ENCODE measurements at places on chromosomes 1 and 21.
A peak's percentile ranks its signal among the peaks of the same experiment; 100 is the strongest.

GRCh38 chr1:97824624-97825023 lies 96.2 kb downstream of the DPYD start:
- no peak for DNase-seq

DNA sequence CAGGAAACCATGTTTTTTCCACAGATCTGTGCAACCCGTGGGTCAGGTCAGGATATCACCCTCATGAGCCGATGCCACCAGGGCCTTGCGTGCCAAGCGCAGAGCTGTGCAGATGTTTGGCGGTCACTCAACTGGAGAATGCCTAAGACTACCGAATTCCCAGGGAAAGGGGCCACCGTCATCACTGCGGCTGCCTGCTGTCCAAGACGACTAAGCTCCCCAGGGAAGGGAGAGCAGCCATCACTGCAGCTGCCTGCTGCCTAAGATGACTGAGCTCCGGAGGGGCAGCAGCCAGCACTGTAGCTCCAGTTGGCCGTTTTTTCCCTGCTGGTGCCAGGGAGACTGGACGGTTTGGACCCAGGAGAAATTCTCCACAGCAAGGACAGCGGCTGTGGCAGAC lies 31.1 kb downstream of the AKT3 start:
- DNase-seq = no peak

- DNase-seq = no peak
Observed at GRCh38 chr1:236078993-236079392, 14.1 kb upstream of the NID1 start.

GRCh38 chr1:100528871-100529270 lies 9.1 kb upstream of the GPR88 start:
- DNase-seq = no peak

GRCh38 chr1:59290193-59290949 lies 6.5 kb upstream of the FGGY start:
- peak; percentile 53 for DNase-seq

- DNase-seq = no peak
Observed at GRCh38 chr1:39779137-39779536, 8.0 kb upstream of the OXCT2 start.

DNA sequence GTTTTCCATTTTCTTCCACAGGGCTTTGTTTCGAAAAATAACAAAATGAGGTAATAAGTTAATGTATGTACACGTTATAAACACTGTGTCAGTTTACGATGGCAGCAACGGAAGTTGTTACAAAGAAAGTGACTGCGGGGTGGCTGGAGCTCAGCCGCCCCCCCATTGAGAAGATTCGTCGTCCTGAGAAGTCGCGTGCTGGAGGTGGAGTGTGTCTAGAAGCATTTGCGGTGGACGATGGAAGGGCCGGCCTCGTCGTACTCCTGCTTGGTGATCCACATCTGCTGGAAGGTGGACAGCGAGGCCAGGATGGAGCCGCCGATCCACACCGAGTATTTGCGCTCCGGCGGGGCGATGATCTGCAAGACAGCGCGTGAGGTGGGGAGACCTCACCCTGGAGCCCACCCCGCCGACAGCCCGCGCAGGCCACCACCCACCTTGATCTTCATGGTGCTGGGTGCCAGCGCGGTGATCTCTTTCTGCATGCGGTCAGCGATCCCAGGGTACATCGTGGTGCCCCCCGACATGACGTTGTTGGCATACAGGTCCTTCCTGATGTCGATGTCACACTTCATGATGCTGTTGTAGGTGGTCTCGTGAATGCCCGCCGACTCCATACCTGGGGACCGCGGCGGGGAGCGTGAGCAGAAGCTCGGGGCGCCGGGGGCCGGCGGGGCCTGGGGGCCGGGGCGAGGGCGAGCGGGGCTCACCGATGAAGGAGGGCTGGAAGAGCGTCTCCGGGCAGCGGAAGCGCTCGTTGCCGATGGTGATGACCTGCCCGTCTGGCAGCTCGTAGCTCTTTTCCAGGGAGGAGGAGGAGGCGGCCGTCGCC lies 2.4 kb downstream of the ACTA1 start:
- DNase-seq = no peak

DNA sequence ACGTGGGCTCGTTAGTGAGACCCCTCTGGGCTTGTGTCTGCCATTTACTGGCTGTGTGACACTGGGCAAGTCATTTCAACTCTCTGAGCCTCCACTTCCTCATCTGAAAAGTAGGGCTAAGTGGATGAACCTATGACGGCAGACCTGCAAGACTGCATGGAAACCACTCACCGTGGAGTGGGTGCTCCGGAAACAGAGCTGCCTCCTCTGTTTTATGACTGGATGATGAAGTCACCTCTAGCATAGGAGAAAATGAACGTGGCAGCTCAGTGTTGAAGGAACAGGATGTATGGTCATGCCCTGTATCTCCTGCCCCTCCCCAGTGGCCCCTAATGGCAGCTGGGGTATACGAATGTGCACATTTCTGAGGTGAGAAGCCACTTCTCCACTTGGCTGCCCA lies 40.5 kb downstream of the STPG1 start:
- peak; percentile 70 for DNase-seq

DNA sequence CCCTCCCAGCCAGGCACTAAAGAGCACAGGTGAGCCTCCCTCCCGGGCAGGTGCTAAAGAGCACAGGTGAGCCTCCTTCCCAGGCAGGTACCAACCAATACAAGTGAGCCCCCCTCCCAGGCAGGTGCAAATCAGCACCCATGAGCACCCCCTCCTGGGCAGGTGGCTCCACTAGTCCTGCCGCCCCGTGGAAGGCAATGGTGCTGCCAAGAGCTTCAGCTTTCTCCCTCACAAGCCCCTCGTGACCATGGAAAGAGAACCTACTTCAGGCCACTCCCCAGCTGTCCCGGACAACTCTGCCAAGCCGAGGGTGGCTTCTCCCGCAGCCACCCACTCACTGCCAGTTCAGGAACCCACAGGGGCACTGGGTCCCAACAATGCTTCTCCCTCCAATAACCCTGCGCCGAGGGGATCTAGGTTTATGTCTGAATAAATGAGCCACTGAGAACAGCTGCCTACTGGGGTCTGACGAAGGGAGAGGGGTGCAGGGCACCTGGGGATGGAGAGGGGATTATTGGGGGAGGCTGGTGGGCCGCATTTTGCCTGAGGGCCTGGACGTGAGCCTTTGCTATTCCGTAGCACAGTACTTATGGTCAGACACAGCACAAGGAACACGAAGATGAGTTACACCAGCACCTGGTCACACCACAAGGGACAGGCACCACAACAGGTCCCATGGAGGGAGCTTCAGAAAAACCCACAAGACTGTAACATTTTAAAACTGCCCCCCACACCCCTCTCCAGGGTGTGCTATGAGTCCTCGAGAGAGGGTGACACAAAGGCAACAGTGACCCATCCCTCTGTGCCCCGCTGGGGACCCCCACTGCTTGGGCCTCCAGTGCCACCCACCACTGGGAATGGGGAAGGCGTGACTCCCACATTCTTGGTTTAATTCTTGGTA lies 46.3 kb downstream of the PRDM15 start:
- no peak for DNase-seq

DNA sequence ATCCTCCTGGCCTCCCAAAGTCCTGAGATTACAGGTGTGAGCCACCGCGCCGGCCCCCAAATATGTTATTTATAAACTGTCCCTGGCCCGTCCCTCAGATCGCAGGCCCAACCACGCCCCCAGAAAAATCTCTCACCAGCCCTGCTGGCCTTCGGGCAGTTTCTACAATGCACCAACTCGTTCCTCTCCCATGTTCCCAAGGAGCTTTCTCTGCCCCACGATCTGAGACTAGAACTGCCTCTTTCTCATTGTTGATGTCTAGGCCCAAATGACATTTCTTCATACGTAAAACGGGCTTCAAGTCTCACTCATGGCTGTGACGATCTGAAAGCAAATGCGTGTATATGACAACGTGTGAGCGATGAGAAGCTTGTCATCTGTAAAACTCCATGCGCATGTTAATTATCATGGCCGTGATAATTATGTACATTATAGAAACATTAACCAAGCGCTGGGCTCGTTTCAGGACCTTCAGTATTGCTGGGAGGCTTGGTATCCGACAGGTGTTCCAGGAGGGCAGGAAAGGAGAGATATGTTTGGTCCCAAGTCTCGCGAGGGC lies 748 bp upstream of the NIPAL3 start:
- no peak for DNase-seq

GRCh38 chr1:10734962-10735544 lies 61.4 kb downstream of the CASZ1 start:
- no peak for DNase-seq

DNA sequence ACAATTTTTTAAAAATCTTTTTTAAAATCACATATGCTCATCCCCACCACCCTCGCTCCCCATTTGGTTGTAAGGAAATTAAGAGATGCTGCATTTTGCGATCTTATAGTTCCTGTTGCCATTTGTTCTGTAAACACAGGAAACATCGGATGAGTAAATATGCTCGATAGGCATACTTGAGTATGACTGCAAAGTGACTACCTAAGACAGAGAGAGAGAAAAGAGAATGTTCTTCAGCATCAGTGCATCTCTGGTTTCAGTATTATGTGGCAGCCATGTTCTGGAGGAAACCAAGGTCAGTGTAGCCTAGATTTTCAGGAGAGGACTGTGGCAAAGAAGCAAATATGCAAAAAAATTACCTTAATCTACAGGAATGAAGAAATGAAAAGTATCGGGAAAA lies 265.5 kb upstream of the FMN2 start:
- DNase-seq = no peak

- no peak for DNase-seq
Observed at GRCh38 chr21:43928222-43929125, 63.5 kb downstream of the AGPAT3 start.

- DNase-seq = no peak
Observed at GRCh38 chr1:228990906-228991569, 255.8 kb downstream of the RHOU start.

DNA sequence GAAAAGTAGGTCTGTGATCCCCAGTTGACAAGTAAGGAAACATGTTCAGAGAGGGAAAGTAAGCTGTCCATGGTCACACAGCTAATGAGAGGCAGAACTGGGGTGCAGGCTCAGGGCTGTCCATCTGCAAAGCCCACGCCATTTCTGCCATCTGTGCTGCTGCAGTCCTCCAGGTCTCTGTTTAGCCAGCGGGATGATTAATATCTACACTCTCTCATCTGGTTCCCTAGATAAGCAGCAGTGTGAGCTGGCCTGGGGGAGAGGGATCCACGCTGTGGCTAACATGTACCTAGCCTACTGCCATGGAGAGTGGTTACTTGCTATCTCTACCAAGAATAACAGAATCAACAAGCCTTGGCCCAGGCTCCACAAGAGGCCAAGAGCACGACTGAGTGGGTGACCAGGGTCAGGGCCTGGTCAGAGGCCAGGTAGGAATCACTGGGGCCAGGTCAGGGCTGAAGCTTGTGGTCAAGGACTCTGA lies 75.2 kb downstream of the TRABD2B start:
- DNase-seq = no peak

DNA sequence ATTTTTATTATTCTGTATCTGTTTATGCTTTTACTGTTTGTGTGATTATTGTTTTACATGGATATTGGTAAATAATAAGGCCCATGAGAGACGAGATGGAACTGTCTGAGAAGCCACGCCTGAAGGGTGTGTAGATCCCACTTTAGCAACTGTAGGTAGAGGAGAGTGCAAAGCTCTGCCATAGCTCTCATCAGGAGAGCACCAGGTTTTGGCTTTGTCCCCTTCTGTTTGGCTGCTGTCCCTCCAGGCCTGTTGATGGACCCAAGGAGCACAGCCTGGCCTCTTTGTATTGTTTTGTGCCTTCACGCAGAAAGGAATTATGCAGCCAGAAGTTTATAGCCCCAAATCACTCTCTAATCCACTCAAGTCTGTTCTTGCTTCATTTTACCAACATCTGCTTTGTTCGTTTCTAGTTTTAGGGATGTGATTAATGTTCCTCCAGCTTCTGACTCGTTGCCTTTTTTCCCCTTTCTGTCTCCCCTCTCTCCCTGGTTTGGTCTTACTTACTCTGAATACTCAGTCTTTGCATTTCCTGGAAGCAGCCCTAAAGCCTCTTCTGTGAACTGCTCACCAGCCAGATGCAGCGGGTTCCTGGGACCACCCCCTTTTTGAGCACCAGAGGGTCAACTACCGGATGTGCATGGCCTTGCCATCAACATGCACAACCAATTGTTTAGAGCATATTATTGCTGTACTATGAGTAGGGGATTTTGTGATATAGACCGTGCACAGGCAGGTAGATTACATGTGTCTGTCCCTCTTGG lies 127.3 kb downstream of the HHAT start:
- no peak for DNase-seq

- peak; percentile 77 for DNase-seq
Observed at GRCh38 chr1:94247138-94248094, 10.0 kb upstream of the ARHGAP29 start.

DNA sequence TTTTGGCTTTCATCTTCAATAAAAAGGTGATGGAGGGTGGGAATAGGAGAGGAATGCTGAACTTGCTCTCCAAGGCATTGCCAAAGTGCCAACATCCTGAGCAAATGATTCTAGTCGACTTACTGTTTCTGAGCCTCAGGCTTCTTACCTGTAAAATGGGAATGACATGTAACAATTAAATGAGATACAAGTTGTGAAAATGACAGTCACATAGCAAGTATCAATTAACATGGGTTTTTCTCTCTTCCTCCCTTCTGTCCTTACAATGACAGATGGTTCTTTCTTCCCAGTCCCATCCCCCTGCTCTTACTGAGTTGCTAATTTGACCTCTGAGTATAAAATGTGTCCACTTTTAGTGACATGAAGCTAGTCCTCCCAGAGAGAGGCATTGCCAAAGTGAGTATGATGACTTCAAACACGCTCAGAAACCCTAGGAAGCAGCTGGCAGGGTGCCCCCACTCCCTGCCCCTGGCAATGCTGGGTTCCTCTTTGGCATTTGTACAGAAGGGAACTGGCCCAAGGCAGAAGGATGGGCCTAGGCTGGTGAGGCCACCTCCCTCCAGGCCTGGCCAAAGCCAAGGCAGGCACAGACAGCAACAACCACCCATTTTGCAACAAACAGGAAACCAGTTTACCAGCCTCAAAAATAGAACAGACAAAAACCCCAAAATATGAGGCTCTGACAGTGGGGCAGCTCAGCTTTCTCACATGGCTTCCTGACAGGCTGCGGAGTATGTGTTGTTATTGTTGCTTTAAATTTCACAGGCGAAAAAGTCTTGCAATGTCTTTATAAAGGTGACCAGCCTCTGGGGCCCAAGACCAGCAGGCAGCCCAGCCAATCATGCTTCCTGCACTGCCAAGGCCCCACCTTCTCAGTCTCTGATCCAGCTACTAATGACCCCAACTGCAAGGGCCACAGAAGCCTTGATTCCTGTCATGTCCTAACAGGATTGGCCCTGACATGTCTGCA lies 115.9 kb downstream of the HIVEP3 start:
- DNase-seq = no peak

GRCh38 chr1:43608827-43609226 lies 41.1 kb upstream of the KDM4A start:
- DNase-seq = no peak

- no peak for DNase-seq
Observed at GRCh38 chr1:19306941-19307340, 5.0 kb downstream of the AKR7A2 start.

DNA sequence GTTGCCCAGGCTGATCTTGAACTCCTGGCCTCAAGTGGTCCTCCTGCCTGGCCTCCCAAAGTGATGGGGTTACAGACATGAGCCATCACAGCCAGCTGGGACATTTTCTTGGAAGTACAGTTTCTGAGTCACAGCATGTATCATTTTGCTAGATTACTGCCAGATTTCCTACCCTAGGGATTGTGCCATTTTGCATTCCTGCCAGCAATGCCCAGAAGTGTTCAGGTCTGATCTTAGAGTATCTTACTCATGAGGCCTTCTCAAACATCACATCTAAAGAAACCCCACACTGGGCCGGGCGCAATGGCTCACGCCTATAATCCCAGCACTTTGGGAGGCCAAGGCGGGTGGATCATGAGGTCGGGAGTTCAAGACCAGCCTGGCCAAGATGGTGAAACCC lies 10.2 kb downstream of the BMP8A start:
- DNase-seq = no peak
